ENCODE measurements at places on chromosomes 2 and 18.

- DNase-seq, result no peak
These were observed 293.2 kb downstream of the TNS1 start for GRCh38 chr2:217709478-217710210.

DNA sequence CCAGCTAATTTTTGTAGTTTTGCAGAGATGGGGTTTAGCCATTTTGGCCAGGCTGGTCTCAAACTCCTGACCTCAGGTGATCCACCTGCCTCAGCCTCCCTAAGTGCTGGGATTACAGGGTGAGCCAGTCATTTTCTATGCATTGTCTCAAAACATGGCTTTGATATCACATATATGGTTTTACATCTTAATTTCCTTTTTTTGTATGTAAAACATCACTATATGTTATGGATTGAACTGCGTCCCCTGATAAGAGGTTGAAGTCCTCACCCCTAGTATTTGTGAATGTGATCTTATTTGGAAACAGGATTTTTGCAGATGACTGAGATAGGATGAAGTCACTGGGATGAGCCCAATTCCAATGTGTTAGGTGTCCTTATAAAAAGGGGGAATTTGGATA lies 89.8 kb upstream of the MYCN start:
- no peak for DNase-seq

DNA sequence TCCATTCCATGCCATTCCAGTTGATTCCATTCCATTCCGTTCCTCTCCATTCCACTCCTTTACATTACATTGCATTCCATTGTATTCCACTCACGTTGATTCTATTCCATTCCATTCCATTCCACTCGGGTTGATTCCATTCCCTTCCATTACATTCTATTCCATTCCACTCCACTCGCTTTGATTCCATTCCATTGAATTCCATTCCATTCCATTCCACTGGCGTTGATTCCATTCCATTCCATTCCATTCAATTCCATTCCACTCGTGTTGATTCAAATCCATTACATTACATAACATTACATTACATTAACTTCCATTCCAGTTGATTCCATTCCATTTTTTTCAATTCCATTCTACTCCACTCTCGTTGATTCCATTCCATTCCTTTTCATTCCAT lies 1142.8 kb downstream of the RPIA start:
- DNase-seq, result no peak

GRCh38 chr18:26476697-26477096 lies 71.7 kb downstream of the KCTD1 start:
- no peak for DNase-seq

- DNase-seq, result no peak
These were observed 198.4 kb downstream of the RBM43 start for GRCh38 chr2:151063271-151063670.

DNA sequence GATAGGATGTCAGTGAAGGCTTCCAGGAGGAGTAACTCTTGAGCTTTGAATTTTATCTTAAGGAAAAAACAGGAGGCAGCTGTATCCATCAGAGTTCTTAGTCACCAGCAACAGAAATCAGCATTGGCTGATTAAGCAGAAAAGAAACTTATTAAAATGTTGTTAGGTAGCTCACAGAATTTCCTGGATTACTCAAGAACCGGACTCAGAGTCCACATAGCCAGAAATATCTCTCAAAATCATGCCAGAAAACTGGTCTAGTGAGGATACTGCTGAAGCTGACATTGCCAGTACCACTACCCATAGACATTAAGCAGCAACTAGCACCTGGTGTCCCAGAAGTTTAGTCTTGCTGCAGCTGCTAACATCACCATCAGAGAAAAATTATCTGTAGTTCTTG lies 10.1 kb upstream of the AFTPH start:
- DNase-seq, result no peak

- DNase-seq, result no peak
These were observed 120.2 kb downstream of the ACAA2 start for GRCh38 chr18:49692906-49693716.

- DNase-seq, result no peak
These were observed 39.6 kb downstream of the DOK1 start for GRCh38 chr2:74593826-74594772.

DNA sequence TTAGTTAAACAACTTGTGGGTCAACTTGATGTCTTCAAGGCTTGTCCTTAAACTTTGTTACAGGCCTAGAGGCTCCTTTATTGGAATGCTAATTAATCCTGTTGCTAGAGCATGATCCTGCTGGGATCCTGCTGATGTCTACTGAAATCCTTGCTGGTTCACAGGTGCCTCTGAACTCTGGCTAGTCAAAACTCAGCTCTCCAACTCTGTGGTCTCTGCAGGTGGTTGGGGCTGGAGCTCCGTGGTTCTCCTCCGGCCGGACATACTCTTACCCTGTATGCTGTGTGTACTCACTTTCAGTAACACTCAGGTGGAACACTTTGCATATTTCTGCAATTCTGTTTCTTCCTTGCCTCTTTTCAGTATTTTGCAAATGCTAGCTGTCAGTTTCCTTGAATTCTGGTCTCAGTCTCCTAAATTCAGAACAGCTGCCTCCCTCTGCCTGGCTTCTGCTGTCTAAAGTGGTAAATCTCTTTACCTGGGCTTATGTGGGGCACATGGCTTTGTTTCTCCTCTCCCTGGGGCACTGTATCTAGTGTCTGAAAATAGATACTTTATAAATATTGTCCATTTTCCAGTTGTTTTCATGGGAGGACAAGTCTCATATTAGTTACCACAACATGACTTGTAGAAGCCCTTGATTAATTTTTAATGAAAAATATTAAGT lies 113.0 kb downstream of the ATP9B start:
- no peak for DNase-seq

DNA sequence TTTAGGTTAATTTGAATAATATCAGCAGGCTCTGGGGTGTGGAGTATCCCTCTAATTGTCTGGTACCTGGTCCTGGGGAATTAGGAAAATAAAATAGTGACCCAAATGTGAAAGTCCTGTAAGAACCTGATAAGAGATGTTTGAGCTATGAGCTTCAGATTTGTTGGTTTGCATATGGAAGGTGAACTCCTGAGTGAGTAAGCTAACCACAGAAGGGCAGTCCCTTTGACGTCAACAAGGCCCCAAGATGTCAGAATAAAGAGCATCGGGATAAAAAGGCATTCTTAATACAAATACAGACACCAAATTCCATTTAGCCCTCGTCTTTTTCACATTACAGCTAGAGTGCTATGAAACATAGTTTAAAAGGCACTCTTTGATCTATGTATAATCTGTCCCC lies 1366.3 kb upstream of the TMEFF2 start:
- DNase-seq, result no peak

DNA sequence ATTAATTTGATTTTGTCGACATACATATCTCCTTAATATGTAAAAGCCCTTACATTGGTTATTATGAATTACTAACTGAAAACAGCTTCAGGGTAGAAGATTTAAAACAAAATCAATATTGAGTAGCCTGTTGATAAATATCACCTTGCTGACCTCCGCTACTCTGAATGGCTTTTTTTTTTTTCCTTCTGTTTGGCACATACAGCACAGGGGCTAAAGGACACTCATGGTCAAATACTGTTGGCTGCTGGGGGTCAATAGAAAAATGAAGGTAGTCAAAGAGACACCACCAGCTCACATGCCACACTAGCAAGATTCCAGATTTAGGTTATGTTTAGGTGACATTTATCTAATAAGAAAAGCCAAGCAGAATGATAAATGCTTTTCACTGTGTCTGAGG lies 1642.4 kb upstream of the SLC39A10 start:
- no peak for DNase-seq

DNA sequence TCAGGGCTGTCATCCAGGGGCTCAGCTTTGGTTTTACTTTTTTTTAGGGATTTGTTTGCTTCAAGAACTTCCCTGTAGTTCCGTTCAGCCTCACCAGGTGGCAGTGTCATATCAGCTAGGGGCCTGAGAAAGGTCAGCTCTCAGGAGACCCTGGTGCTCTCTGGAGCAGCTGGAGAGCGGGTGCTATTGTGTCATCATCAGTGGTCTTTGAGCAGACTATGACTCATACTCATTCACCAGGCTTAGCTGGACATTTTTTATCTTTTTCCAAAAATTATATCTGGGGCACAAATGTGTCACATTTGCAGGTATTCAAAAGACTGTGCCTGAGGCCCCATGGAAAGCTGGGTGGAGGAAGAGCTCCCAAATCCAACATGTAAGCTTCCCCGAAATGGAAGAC lies 24.4 kb downstream of the ZNF892 start:
- DNase-seq, result no peak

- DNase-seq, result no peak
These were observed 108.9 kb upstream of the MAP4K3 start for GRCh38 chr2:39545957-39546356.

Measured in CD4-positive, alpha-beta T cell treated with Interleukin-1 beta for 1 hour (primary cell).